Naive thymus-derived CD4-positive, alpha-beta T cell (primary cell): ENCODE measurements at places on chromosomes 4 and X. TPM values are rescaled to one million over a fixed set of nuclear protein-coding genes. Genes with fewer than 3 reads are reported as not detected.

DNA sequence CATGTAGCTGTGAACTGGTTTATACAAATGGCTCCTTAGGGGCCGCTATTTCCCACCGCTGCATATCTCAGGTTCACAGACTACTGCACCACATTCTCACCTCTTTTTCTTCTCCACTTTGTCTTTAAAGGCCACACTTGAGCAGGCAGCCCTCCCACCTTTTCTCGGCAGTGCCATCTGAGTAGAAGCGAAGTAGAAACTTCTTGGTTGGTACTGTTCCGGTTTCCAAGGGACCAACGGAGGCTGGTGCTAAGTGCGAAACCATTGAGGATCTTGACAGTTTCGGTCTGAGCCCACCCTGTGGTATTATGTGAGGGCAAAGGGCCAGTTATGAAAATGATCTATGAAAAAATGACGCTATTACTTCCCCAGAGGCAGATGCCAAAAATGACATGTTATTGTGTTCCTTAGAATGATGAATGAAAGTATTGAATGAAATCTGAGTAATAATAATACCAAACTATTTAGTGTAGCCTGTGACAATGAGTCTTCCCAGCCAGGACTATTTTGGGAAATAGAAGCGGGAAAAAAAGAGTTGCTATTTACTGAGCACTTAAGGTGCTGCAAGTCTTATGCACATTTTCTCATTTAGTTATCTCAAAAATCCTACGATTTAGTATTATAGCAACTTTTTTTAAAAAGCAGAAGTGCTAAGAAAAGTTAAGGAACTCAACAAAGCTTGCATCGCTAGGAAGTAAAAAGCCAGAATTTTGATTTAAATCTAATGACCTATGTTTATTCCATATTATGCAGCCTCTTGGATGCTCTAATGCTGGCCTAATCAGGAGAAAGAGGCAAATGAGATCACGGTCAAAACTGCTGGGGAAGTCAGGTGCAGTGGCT, 29.6 kb upstream of the CHRNA9 start:
- peaks cover 90% of the 10 kb centered on the region for H3K4me1 ChIP-seq
- no peaks in the 10 kb centered on the region for H3K36me3 ChIP-seq
- peak; percentile 56 for DNase-seq
- peak overlapping the region; percentile 87 for H3K27ac ChIP-seq
- H3K4me3 ChIP-seq, result no peak overlapping the region

GRCh38 chrX:46788902-46789301, 30.0 kb upstream of the SLC9A7 start:
- no peak for DNase-seq
- no peak overlapping the region for H3K27ac ChIP-seq
- H3K4me1 ChIP-seq, result no peaks in the 10 kb centered on the region
- H3K36me3 ChIP-seq, result no peaks in the 10 kb centered on the region

- H3K4me3 ChIP-seq, result no peak overlapping the region
- H3K27ac ChIP-seq, result no peak overlapping the region
- no peaks in the 10 kb centered on the region for H3K36me3 ChIP-seq
Measured at GRCh38 chr4:187027272-187027671, 303.6 kb upstream of the FAT1 start.

GRCh38 chr4:138218976-138219375, 23.2 kb downstream of the SLC7A11 start:
- H3K27me3 ChIP-seq, result no peaks in the 10 kb centered on the region
- no peaks in the 10 kb centered on the region for H3K36me3 ChIP-seq
- H3K27ac ChIP-seq, result no peak overlapping the region
- H3K4me3 ChIP-seq, result no peak overlapping the region

- no peaks in the 10 kb centered on the region for H3K27me3 ChIP-seq
- no peaks in the 10 kb centered on the region for H3K36me3 ChIP-seq
- no peaks in the 10 kb centered on the region for H3K4me1 ChIP-seq
Measured at GRCh38 chrX:771536-771935, 140.9 kb downstream of the SHOX start.

- H3K4me1 ChIP-seq, result no peaks in the 10 kb centered on the region
- no peak overlapping the region for H3K27ac ChIP-seq
- DNase-seq, result no peak
- no peaks in the 10 kb centered on the region for H3K36me3 ChIP-seq
Measured at GRCh38 chr4:150387981-150388380, 194.0 kb upstream of the MAB21L2 start.

DNA sequence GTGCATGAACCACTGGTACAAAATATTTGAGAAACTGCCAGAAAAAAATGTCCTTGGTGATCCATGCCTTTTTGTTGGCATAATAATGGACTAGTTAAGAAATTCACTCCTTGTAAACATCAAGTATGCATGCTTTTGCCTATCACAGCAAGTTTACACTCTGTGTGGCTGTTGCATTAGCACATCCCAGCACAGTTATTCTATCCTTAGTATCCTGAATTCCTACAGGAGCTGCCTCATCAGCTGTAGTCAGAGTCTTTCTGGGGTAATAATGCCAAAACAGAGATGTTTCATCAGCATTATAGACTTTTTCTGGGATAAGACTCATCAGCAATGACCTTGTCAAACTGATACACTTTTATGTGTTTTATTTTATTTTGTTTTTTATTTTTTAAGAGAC, 82.8 kb downstream of the CHIC2 start:
- H3K4me1 ChIP-seq, result no peaks in the 10 kb centered on the region
- H3K27ac ChIP-seq, result no peak overlapping the region
- no peaks in the 10 kb centered on the region for H3K36me3 ChIP-seq
- DNase-seq, result no peak
- H3K27me3 ChIP-seq, result no peaks in the 10 kb centered on the region

DNA sequence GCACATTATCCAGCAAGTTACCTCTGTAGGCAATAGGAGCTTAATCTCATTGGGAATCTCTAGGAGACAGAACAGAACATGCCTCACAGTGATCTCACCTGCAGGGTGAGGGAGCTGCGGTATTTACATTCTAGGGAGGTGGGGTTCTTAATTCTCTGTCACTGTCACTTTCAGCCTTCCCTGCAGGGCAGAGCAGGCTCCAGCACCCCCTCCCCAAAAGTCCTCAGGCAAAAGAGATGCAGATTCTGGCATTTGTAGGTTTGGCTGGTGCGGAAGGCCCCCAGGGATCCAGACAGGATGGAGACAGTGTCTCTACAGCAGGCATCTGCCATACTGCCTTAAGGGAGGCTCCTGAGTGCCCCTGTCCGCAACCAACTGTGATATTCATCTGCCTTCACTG, 166.4 kb upstream of the ATP6AP2 start:
- H3K27ac ChIP-seq, result no peak overlapping the region

DNA sequence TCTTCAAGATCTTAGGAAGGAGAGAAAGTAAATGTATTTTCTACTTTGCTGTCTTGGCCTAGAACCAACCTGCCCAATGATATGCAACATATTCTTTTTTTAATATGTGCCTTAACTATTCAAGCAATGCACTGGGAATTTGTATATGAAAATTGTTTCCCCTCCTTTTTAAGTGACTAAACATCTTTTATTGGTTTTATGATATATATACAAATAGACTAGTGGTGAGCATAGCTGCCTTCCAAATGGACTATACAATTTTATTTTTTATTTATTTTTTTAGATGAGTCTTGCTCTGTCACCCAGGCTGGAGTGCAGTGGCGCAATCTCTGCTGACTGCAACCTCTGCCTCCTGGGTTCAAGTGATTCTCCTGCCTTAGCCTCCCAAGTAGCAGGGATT, 10.3 kb downstream of the NOCT start:
- no peak overlapping the region for H3K27ac ChIP-seq
- H3K27me3 ChIP-seq, result no peaks in the 10 kb centered on the region
- no peak for DNase-seq
- H3K36me3 ChIP-seq, result no peaks in the 10 kb centered on the region

DNA sequence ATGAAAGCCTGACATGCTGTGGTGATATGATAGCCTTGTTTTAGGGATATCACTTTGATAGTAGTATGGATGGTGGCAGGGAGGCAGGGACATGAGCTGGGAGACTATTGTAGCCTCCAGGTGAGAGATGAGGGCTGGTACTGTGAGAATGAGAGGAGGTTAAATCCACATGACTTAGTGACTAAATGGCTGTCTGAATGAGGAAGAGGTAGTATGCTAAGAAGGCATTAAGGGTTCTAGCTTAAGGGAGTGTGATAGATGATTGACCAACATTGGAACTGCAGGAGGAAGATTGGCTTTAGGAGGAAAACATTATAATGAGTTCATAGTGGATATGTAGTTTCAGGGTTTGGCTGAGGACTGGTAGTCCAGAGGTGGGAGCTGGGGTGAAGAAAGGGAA, 195.0 kb upstream of the ANK2 start:
- no peaks in the 10 kb centered on the region for H3K4me1 ChIP-seq
- no peak overlapping the region for H3K4me3 ChIP-seq
- H3K27me3 ChIP-seq, result no peaks in the 10 kb centered on the region
- DNase-seq, result no peak

GRCh38 chr4:77007358-77008230, 58.0 kb downstream of the SEPTIN11 start:
- H3K27me3 ChIP-seq, result no peaks in the 10 kb centered on the region
- no peaks in the 10 kb centered on the region for H3K36me3 ChIP-seq
- H3K4me1 ChIP-seq, result peaks cover 41% of the 10 kb centered on the region

DNA sequence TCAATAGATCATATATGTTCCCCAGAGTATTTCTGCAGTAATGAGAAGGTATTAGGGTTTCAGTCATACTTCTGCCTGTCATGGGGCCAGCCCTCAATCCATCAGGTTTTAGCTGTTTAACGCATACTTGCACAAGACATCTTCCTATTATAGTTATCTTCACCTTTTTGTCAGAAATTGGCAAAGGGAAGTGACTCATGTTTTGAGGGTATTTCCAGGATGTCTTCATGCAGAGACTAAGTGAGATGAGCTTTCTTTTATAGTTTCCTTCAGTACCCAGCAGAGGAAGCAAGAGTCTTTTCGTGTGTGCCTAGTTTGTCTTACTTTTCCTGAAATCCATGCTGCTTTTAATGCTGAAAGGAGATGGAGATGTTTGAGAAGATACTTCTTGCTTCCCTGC, 9.5 kb downstream of the CSTF2 start:
- H3K4me1 ChIP-seq, result no peaks in the 10 kb centered on the region
- no peaks in the 10 kb centered on the region for H3K27me3 ChIP-seq
- peaks cover 4% of the 10 kb centered on the region for H3K36me3 ChIP-seq
- H3K27ac ChIP-seq, result peak overlapping the region; percentile 46
- H3K4me3 ChIP-seq, result no peak overlapping the region
- no peak for DNase-seq

DNA sequence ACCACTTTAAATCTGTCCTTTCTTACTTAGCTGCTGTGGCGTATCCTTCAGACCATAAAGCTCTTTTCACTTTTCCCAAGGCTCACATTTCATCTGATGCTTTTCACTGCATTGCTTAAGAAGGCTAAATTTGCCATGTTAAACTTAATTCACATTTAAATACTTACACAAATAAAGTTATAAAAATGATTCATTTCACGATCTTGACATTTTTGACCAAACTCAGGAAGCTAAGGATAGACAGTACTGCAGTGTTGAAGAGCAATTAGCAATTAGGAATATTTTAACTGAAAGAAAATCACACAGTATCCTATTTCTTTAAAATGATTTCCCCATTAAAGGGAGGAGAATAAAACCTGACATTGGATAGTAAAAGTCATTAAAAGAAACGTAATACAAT, 1038.6 kb downstream of the STPG2 start:
- no peaks in the 10 kb centered on the region for H3K4me1 ChIP-seq
- DNase-seq, result no peak
- H3K4me3 ChIP-seq, result no peak overlapping the region
- no peaks in the 10 kb centered on the region for H3K36me3 ChIP-seq
- no peaks in the 10 kb centered on the region for H3K27me3 ChIP-seq
- no peak overlapping the region for H3K27ac ChIP-seq

GRCh38 chr4:123133397-123134050, 211.1 kb upstream of the NUDT6 start:
- no peak for DNase-seq
- no peak overlapping the region for H3K4me3 ChIP-seq
- no peaks in the 10 kb centered on the region for H3K4me1 ChIP-seq
- H3K27ac ChIP-seq, result no peak overlapping the region
- H3K36me3 ChIP-seq, result no peaks in the 10 kb centered on the region

DNA sequence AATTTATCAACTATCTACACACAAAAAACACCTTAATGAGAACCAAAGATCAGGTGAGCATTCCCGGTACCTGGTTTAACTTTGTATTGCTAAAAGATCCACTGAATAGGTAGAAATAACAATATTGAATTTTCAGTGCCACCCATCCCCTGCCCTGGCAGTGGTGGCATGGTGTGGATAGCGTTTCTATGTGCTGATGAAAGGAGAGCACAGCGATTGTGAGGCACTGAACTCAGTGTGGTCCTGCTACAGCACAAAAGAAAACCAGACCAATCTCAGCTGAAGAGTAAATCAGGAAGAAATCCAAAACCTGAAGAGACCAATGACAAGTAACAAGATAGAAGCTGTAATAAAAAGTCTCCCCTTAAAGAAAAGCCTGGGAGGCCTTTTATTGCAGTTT, 984.6 kb upstream of the AGA start:
- no peaks in the 10 kb centered on the region for H3K36me3 ChIP-seq
- no peak overlapping the region for H3K4me3 ChIP-seq
- no peaks in the 10 kb centered on the region for H3K27me3 ChIP-seq
- no peak for DNase-seq

DNA sequence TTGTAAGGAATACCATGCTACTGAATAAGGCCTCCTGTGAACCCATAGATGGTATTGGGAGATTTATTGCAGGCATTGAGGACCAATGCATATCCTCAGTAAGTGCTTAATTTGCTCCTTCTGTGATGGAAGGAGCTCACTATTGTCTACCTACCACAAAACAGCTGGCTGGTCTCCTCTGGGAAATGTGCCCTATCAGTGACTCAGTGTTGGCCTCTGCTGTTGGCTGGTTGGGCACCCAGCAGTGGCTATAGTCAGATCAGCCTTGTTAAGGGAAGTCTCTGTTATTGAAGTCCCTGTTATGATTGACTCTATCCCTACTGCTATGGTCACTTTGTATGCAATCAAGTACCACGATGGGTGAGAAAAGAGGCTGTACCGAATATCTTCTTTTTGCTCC, 27.5 kb upstream of the OTUD4 start:
- no peak overlapping the region for H3K27ac ChIP-seq
- no peaks in the 10 kb centered on the region for H3K36me3 ChIP-seq
- H3K4me1 ChIP-seq, result no peaks in the 10 kb centered on the region
- no peak for DNase-seq
- no peak overlapping the region for H3K4me3 ChIP-seq

GRCh38 chr4:42265782-42266602, 113.5 kb upstream of the BEND4 start:
- H3K4me3 ChIP-seq, result no peak overlapping the region
- no peak overlapping the region for H3K27ac ChIP-seq
- no peak for DNase-seq
- no peaks in the 10 kb centered on the region for H3K36me3 ChIP-seq

GRCh38 chr4:169266661-169267060, 4.1 kb downstream of the SH3RF1 start:
- no peak overlapping the region for H3K4me3 ChIP-seq
- no peaks in the 10 kb centered on the region for H3K4me1 ChIP-seq
- H3K27me3 ChIP-seq, result peaks cover 6% of the 10 kb centered on the region
- no peaks in the 10 kb centered on the region for H3K36me3 ChIP-seq

The AKAP14 gene
- not detected in 2 replicates for total RNA-seq

The NPY2R gene
- not detected for total RNA-seq

The TBCK gene
- 60.7 TPM for total RNA-seq

The FRMD7 gene
- total RNA-seq, result not detected in 2 replicates

The BEX2 gene
- total RNA-seq, result 4.4 and 4.8 TPM in 2 replicates

The NUDT11 gene
- total RNA-seq, result 0.16 TPM

The USP17L24 gene
- total RNA-seq, result not detected

The SAT1 gene
- total RNA-seq, result 124 TPM
